ENCODE measurements at places on chromosomes 6 and 20.

DNA sequence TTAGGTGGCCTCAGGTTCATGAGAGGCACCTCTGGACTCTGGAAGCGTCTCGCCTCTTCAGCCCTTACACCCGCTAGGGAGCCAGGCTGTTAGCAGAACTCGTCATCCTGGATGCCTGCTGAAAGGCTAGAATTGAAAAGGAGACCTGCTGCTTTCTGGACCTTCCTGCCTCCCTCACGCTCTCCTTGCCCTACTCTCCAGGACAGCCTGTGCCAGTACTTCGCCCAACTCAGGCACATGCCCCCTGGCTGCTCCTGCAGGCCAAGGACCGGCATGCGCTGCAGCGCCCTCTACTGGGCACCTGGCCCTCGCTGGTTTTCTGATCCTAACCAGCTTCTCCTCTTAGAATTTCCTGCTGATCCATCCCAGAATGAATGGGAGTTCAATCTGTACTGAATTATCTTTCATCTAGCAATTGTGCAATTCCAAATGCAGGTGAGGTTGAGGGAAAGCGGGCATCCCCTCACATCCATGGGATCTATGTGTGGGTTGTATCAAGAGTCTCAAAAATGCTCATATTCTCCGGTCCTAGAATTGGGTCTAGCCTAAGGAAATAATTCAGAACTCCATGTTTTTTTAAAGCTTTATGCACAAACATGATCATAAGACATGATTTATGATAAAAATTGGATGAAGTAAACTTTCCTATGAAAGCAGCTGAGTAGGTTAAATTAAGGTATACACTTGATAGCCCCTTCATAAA lies 78.0 kb downstream of the PTPN1 start:
- no peak for DNase-seq

- no peak for DNase-seq
Observed at GRCh38 chr6:139784222-139784769, 409.8 kb upstream of the CITED2 start.

- no peak for DNase-seq
Observed at GRCh38 chr6:122576888-122577287, 33.3 kb upstream of the PKIB start.

- DNase-seq, result no peak
Observed at GRCh38 chr20:63733117-63733516, 3.3 kb upstream of the LIME1 start.

DNA sequence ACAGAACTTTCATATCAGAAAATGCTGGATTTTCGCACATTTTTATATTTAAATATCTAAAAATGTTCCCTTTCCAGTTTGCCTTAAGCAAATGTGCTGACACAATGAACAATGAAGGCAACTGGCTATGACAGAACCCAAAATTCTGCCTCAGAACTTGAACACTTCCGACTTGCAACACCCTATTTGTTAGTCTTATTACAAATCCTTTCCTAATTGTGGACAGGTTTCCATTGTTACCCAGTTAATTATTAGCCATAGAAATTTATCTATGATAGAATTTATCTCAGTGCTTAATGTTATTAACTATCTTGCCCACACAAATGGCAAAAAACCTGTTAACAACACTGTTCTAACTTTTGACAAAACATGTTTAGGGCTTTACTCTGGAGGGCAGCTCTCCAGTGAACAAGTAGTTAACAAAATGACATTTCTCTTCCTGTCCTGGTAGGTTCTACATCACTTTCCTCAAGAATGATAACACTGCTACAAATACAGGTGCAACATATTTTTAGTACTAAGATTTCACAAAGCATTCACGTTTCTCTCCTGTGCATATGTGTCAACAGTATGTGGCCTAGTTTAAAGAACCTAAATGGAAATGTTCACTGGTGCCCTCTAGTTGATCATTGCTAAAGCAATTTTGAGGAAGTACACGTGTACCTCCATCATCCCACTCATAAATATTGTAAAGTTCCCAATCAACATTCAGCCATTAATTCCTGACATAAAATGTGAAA lies 58.4 kb downstream of the HIVEP2 start:
- DNase-seq, result no peak

Measured in cortex of kidney (tissue), 1 donor.